A549 treated with CpdA at 1 μM for 4 hours (cell line): ENCODE measurements at places on chromosomes 1 and 21. TPM values are rescaled to one million over a fixed set of nuclear protein-coding genes. Genes with fewer than 3 reads are reported as not detected.

Gene SLC30A7
- total RNA-seq: 7.3 to 11.8 TPM (median 9.1 TPM) in 5 replicates

Gene SLC44A5
- 0.05 to 0.10 TPM (median 0.06 TPM) in 5 replicates for total RNA-seq

Gene VHLL
- not detected in 5 replicates for total RNA-seq

Gene LAD1
- total RNA-seq: 0.37 to 0.69 TPM (median 0.47 TPM) in 5 replicates

Gene CD52
- total RNA-seq: not detected in 5 replicates

Gene CD1D
- total RNA-seq: 0.05 TPM in 1 of 5 replicates, not detected in the others

Gene PLA2G2F
- 0.01 TPM in 1 of 5 replicates, not detected in the others for total RNA-seq

Gene IL24
- total RNA-seq: 0.24 to 0.57 TPM (median 0.40 TPM) in 4 of 5 replicates, not detected in the other

Gene FBXO2
- 7.2 to 10.0 TPM (median 8.9 TPM) in 5 replicates for total RNA-seq

Gene PLPP3
- 26.6 to 34.8 TPM (median 30.1 TPM) in 5 replicates for total RNA-seq

Gene KIF17
- 0.90 to 1.7 TPM (median 1.2 TPM) in 5 replicates for total RNA-seq

Gene FAM72B
- 6.3 to 8.8 TPM (median 6.8 TPM) in 5 replicates for total RNA-seq

Gene FABP3
- total RNA-seq: not detected in 5 replicates

Gene LCK
- total RNA-seq: 0.03 TPM in 1 of 5 replicates, not detected in the others

Gene SLC1A7
- total RNA-seq: 0.02 to 0.06 TPM in 2 of 5 replicates, not detected in the others

Gene LRRC53
- total RNA-seq: not detected in 5 replicates
